ENCODE measurements at places on chromosomes 2 and 18.
A peak's percentile ranks its signal among the peaks of the same experiment; 100 is the strongest.

GRCh38 chr2:236309669-236310029, 45.4 kb upstream of the ASB18 start:
- no peaks in the 10 kb centered on the region for H3K4me1 ChIP-seq
- no peak for DNase-seq
- H3K27ac ChIP-seq: no peak overlapping the region
- H3K36me3 ChIP-seq: no peaks in the 10 kb centered on the region
- no peak overlapping the region for H3K4me3 ChIP-seq
- no peaks in the 10 kb centered on the region for H3K27me3 ChIP-seq

- DNase-seq: no peak
- no peak overlapping the region for H3K27ac ChIP-seq
- H3K27me3 ChIP-seq: no peaks in the 10 kb centered on the region
- no peaks in the 10 kb centered on the region for H3K4me1 ChIP-seq
Measured at GRCh38 chr18:8041526-8042111, 474.5 kb downstream of the PTPRM start.

GRCh38 chr2:140242889-140243288, 1462.7 kb upstream of the NXPH2 start:
- peaks cover 10% of the 10 kb centered on the region for H3K4me1 ChIP-seq
- no peak overlapping the region for H3K27ac ChIP-seq
- no peaks in the 10 kb centered on the region for H3K36me3 ChIP-seq
- no peak overlapping the region for H3K4me3 ChIP-seq
- no peak for DNase-seq

GRCh38 chr2:134232461-134232860, 21.4 kb upstream of the MGAT5 start:
- H3K27ac ChIP-seq: no peak overlapping the region
- H3K27me3 ChIP-seq: no peaks in the 10 kb centered on the region
- no peaks in the 10 kb centered on the region for H3K36me3 ChIP-seq
- no peak for DNase-seq
- no peak overlapping the region for H3K4me3 ChIP-seq
- H3K4me1 ChIP-seq: peaks cover 4% of the 10 kb centered on the region

GRCh38 chr2:241748468-241749256, 14.2 kb downstream of the D2HGDH start:
- peaks cover 32% of the 10 kb centered on the region for H3K36me3 ChIP-seq
- no peaks in the 10 kb centered on the region for H3K4me1 ChIP-seq
- no peak for DNase-seq
- H3K27me3 ChIP-seq: no peaks in the 10 kb centered on the region

DNA sequence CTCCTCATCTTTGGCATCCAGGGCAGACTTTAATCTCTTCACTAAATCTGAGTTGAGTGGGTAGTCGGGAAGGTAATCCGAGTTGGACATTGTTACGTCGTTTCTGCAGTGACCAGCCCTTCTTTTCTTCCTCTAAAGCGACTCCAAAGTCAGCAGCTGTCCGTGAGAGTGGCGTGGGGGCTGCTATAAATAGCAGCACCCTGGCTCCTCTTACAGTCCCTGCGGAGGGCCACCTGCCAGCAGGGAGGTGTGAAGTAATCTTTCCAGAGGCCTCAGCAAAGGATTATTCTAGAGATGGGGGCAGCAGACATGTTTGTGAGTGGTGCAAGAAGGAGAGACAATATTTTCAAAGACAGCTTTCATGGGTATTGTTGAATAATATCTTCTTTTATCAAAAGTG, at the start of gene ASB18:
TSS of gene ASB18 (minus strand) at position 151 of the 400 bp plus-strand sequence. CDS start at position 90, 61 bp downstream.
- H3K36me3 ChIP-seq: no peaks in the 10 kb centered on the region
- no peak within 1 kb of the TSS for H3K27ac ChIP-seq
- DNase-seq: no peak
- no peak within 1 kb of the TSS for H3K4me3 ChIP-seq

GRCh38 chr2:209808521-209808920, 36.9 kb downstream of the UNC80 start:
- H3K4me1 ChIP-seq: no peaks in the 10 kb centered on the region
- H3K4me3 ChIP-seq: no peak overlapping the region
- no peak for DNase-seq
- H3K36me3 ChIP-seq: no peaks in the 10 kb centered on the region

DNA sequence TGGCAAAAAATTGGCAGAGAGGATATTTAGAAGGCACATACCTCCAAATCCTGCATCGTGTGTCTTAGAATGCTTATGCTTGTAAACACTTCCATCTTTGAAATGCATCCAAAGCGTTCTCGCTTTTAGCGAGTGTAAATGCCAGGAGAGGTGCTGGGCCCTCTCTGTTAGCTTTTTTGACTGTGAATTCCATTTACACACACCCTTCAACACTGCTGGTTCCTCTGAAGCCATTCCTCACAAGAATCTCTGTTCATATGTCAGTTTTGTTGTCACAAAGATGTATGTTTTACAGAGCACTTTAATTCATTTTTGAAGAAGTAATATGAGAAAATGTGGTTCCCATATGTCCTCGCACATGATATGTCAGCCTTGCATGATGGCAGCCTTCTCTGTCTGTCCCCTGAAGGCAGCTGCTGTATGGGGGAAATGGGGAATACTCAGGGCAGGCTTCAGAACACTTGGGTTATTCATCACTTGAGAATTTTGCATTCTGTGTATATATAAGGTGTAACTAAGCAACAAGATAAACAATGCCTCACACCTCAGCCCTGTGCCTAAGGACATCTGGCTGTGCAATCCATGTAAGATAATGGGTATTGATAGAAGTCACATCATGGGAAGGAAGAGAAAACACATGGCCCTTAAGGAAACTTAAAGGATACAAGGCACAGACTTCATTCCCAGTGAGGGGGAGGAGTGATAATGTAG, 52.3 kb downstream of the RAB27B start:
- no peaks in the 10 kb centered on the region for H3K27me3 ChIP-seq
- no peak for DNase-seq
- H3K27ac ChIP-seq: no peak overlapping the region
- no peaks in the 10 kb centered on the region for H3K4me1 ChIP-seq

DNA sequence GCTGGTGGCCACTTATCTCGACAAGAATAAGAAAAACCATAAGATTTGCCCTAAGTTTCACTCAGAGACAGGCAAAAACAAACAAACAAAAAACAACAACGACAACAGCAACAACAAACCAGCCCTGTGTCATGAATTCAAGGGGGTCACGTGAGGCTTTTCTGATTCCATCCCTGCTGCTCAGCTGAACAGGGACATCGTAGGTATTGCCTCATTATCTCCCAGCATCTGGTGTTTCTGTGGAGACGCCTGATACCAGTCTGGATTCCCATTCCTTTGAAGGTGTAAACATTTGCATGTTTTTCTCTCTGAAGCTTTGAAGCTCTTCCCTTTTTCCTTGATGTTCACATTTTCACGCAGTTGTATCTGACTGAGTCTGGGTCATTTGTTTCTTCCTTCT, 117.4 kb downstream of the KCNF1 start:
- no peaks in the 10 kb centered on the region for H3K4me1 ChIP-seq
- no peak overlapping the region for H3K4me3 ChIP-seq
- DNase-seq: no peak
- H3K27me3 ChIP-seq: no peaks in the 10 kb centered on the region
- no peaks in the 10 kb centered on the region for H3K36me3 ChIP-seq
- H3K27ac ChIP-seq: no peak overlapping the region

GRCh38 chr2:86062043-86062442, 43.6 kb downstream of the POLR1A start:
- no peak overlapping the region for H3K4me3 ChIP-seq
- H3K27me3 ChIP-seq: no peaks in the 10 kb centered on the region
- DNase-seq: no peak
- no peaks in the 10 kb centered on the region for H3K36me3 ChIP-seq
- peaks cover 37% of the 10 kb centered on the region for H3K4me1 ChIP-seq

DNA sequence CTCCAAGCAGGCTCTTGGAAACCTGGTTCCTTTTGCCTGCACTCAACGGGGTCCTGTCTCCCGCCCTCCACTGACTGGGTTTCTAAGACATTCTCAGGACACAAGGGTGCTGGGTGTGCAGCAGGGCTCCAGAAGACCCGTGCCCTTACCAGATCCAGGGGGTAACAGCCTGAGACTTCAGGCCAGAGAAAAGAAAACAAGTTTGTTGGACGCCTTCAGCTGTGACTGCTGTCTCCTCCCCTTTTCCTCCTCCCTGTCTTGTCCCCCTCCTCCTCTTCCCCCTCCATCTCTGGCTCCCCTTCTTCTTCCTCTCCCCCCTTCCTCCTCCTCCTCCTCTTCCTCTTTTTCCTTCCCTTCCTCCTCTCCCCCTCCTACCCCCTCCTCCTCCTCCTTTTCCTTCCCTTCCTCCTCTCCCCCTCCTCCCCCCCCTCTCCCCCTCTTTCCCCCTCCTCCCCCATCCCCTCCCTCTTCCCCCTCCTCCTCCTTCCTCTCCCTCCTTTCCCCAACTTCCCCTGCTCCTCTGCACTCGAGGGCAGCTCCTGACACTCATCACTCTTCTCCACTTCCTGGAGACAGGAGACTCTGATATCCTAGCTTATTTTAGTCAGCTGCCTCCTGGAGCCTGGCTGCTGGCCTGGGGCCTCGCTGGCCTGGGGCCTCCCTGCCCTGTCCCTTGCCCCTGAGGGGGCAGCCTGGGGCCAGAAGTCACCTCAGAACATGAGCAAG, 12.4 kb downstream of the ADRA2B start:
- no peaks in the 10 kb centered on the region for H3K27me3 ChIP-seq
- no peak for DNase-seq
- no peak overlapping the region for H3K4me3 ChIP-seq
- no peaks in the 10 kb centered on the region for H3K36me3 ChIP-seq
- H3K27ac ChIP-seq: no peak overlapping the region

DNA sequence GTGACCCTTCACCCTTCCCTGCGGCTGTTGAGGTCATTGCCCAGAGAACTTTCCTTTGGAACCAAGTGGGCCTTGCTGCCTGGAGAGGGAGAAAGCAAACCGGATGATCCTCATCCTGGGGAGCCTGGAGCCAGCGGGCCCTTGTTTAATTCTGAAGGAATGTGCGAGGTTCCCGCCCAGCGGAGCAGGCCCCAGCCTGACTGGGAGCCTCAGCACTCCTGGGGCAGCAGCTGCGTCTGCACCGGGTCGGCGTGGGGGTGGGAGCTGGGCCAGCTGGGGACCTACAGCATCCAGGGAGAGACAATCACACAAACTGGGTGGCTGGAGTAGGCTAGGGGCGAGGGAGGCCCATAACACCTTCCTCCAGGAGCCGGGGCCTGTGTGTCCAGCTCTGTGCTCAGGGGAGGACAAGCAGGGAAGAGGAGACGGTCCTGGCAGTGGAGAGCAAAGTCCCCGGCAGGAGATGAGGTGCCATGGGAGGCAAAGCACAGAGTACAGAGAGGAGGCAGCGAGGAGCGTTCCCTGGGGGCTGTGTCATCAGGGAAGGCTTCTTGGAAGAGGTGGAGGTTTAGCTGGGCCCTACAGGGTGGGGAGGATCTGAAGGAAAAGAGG, 61.9 kb upstream of the HAAO start:
- H3K27me3 ChIP-seq: no peaks in the 10 kb centered on the region
- peak overlapping the region; percentile 81 for H3K27ac ChIP-seq
- no peak overlapping the region for H3K4me3 ChIP-seq
- DNase-seq: no peak
- peaks cover 11% of the 10 kb centered on the region for H3K4me1 ChIP-seq

DNA sequence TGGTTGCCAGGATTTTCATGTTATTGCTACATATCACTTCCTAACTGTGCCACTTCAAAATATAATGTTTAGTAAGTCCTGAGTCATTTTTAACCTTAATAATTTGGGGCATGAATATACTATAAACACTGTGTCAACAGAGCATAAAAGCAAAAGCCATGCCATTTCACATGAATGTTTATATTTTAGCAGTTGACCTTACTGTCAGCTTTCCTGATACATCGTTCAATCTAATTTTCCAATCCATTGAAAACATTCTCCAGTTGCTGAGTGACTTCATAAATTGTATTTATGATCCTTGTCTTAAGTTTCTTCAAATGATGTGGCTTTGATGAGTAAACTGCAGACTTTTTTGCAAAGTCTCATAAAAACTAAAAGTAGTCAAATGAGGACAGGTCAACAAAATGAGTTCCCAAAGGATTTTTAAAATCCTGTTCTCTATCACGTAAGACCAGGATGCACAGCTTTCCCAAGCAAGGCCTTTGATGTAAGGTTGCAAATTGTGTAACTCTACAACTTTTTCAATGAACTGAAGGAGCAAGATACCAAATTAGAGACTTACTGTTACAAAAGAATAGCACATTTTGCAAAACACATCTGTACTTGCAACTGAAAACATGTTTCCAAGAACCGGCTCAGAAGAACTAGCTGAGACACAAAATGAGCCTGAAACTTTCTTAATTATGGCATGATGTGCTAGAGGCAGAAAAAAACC, 117.7 kb downstream of the SATB2 start:
- no peak overlapping the region for H3K27ac ChIP-seq
- no peaks in the 10 kb centered on the region for H3K4me1 ChIP-seq
- H3K36me3 ChIP-seq: no peaks in the 10 kb centered on the region
- DNase-seq: no peak

GRCh38 chr18:13491138-13491537, 235.2 kb downstream of the FAM210A start:
- no peak overlapping the region for H3K27ac ChIP-seq
- no peak overlapping the region for H3K4me3 ChIP-seq
- no peaks in the 10 kb centered on the region for H3K36me3 ChIP-seq
- H3K4me1 ChIP-seq: peaks cover 13% of the 10 kb centered on the region

- peak overlapping the region; percentile 68 for H3K27ac ChIP-seq
- no peak overlapping the region for H3K4me3 ChIP-seq
- H3K27me3 ChIP-seq: no peaks in the 10 kb centered on the region
- DNase-seq: no peak
- H3K36me3 ChIP-seq: no peaks in the 10 kb centered on the region
- peaks cover 25% of the 10 kb centered on the region for H3K4me1 ChIP-seq
Measured at GRCh38 chr2:164624316-164624715, 3.0 kb upstream of the GRB14 start.

- no peak for DNase-seq
- H3K27me3 ChIP-seq: no peaks in the 10 kb centered on the region
- H3K27ac ChIP-seq: no peak overlapping the region
- H3K4me1 ChIP-seq: peaks cover 11% of the 10 kb centered on the region
Measured at GRCh38 chr18:76493213-76494161, 1.6 kb downstream of the ZNF516 start.

- no peaks in the 10 kb centered on the region for H3K4me1 ChIP-seq
- no peaks in the 10 kb centered on the region for H3K36me3 ChIP-seq
- H3K27ac ChIP-seq: no peak overlapping the region
- no peaks in the 10 kb centered on the region for H3K27me3 ChIP-seq
- no peak overlapping the region for H3K4me3 ChIP-seq
Measured at GRCh38 chr2:55422876-55423665, 3.4 kb upstream of the CCDC88A start.

DNA sequence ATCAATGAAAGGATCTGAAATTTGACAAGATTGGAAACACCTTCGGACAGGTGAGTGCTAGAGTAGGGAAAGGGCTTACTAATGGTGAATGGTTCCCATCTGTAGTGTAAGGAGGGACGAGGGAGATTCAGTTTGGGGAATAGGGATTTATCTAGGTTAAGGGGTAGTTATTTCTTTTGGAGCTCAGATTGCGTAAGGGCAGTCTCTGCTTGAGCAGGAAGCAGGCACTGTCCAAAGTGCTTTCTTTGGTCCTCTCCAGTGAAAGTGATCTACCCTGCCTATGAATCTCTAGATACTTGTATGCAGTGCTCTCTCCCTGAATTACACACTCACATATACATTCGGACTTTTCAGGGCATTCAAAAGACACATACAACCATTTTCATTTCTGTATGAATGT, 272.9 kb upstream of the FIGN start:
- no peaks in the 10 kb centered on the region for H3K27me3 ChIP-seq
- DNase-seq: no peak
- no peak overlapping the region for H3K4me3 ChIP-seq
- H3K4me1 ChIP-seq: peaks cover 16% of the 10 kb centered on the region

GRCh38 chr2:232410238-232410900, 3.7 kb downstream of the ALPG start:
- H3K4me1 ChIP-seq: no peaks in the 10 kb centered on the region
- no peak overlapping the region for H3K27ac ChIP-seq
- H3K36me3 ChIP-seq: no peaks in the 10 kb centered on the region
- no peak for DNase-seq
- H3K4me3 ChIP-seq: no peak overlapping the region
- no peaks in the 10 kb centered on the region for H3K27me3 ChIP-seq

All from thoracic aorta (tissue), 2 donors.